Smooth muscle cell of the coronary artery (primary cell): ENCODE measurements at places on chromosomes 5 and 9. TPM values are rescaled to one million over a fixed set of nuclear protein-coding genes. Genes with fewer than 3 reads are reported as not detected.

Gene LCN12
- not detected in 2 replicates for total RNA-seq

Gene SPAAR
- 0.12 and 0.68 TPM in 2 replicates for total RNA-seq

Gene SRD5A1
- total RNA-seq = 17.7 and 21.8 TPM in 2 replicates

Gene CDH18
- total RNA-seq = 0.15 and 2.0 TPM in 2 replicates

Gene GOLGA2
- 117 and 137 TPM in 2 replicates for total RNA-seq

Gene NUTM2G
- total RNA-seq = not detected in 2 replicates

Gene ZNF484
- total RNA-seq = 9.5 and 9.7 TPM in 2 replicates

Gene IL5
- total RNA-seq = not detected in 2 replicates

Gene TAF11L12
- not detected in 2 replicates for total RNA-seq

Gene PDE8B
- 0.15 TPM in 1 of 2 replicates, not detected in the other for total RNA-seq

Gene AQP3
- 1.3 and 1.5 TPM in 2 replicates for total RNA-seq

Gene CARTPT
- total RNA-seq = not detected in 2 replicates

Gene NEUROG1
- total RNA-seq = not detected in 2 replicates

Gene NPR3
- 35.7 and 58.0 TPM in 2 replicates for total RNA-seq

Gene FGF18
- total RNA-seq = 0.12 TPM in 1 of 2 replicates, not detected in the other

Gene ARRDC3
- 114 and 135 TPM in 2 replicates for total RNA-seq

Gene C9orf40
- total RNA-seq = 1.4 and 2.1 TPM in 2 replicates

Gene PCDH1
- 4.0 and 27.5 TPM in 2 replicates for total RNA-seq

Gene HSD17B3
- total RNA-seq = not detected in 2 replicates

Gene WNT8A
- not detected in 2 replicates for total RNA-seq

Gene PTGDS
- 1.1 and 33.0 TPM in 2 replicates for total RNA-seq

Gene CD14
- total RNA-seq = 2.8 and 107 TPM in 2 replicates
